ENCODE measurements at places on chromosomes 11 and 22. TPM values are rescaled to one million over a fixed set of nuclear protein-coding genes. Genes with fewer than 3 reads are reported as not detected.

CD44 gene
- 232 TPM for total RNA-seq

PDE3B gene
- 58.8 TPM for total RNA-seq

ZNF70 gene
- 2.7 TPM for total RNA-seq

GRCh38 chr22:47295982-47296381 lies 533.5 kb downstream of the TBC1D22A start:
- DNase-seq, result no peak

DNA sequence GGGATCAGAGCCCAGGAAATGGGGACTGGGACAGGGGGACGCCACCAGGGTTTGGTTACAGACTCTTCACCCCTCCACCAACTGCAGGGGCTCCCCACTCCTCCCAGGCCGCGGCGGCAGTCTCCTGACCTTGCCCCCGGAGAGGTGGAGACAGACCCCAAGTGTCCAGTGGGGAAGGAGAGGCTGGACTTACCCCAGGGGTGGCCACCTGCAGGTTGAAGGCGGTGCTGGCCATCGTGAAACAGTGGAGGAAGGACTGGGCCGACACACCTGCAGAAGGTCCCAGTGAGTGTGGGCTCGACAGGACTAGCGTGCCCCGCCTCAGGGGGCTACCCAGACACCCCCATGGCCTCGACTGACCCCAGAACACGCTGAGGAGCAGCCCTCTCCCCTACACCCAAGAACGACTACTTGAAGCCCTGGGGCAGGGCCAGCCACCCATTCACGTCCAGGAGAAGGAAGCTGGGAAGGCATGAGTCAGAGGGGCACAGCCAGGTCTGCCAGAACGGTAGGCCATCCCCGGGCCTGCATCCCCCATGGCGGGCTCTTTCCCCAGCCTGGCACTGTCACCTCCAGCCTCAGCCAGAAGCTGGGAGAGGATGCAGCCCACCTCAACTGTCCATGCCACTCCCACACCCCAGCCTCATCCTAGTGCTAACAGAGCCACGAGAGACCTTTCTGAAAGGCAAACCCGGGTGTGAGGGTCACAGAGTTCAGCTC lies 2.3 kb downstream of the GATD1 start:
- DNase-seq, result no peak

DNA sequence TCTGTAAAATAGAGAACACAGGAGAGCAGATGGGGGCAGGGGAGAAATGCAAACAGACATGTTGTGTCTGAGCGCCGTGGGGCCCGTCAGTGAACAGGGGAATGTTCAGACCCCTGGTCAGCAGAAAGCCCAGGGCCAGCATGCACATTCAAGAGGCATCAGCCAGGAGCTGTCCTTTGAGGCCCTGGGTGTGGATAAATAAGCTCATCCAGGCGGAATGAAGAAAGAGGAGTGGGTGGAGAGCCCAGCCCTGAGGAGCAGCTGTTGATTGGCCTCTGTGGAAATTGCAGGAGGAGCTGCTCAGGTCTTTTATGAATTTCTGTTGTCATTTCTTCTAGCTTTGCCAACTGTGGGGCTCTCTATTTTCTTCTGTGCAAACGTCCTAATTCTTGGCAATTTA lies 49.7 kb upstream of the CECR2 start:
- DNase-seq, result no peak

GRCh38 chr11:69909561-69910518 lies 90.6 kb upstream of the FGF3 start:
- no peak for DNase-seq

- no peak for DNase-seq
Measured at GRCh38 chr11:36450110-36450572, 59.9 kb downstream of the TRAF6 start.

DNA sequence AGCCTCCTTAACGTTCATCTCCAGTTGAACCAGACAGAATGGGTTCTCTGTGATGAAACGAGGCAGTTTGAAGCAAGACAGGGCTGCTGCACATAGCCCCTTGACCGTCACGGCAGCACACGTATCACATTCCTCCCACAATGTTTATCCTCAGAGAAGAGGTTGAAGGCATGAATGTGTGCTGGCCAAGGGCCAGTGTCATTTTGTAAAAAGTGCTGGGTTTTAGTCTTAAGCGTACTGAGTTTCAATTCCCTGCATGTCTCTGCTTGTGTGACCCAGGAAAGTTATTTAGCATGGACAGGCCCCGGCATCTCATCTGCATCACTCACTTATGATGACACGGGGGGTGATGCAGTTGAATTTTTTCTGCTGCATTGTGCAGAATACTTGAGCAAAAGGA lies 31.6 kb downstream of the TTC12 start:
- no peak for DNase-seq

DNA sequence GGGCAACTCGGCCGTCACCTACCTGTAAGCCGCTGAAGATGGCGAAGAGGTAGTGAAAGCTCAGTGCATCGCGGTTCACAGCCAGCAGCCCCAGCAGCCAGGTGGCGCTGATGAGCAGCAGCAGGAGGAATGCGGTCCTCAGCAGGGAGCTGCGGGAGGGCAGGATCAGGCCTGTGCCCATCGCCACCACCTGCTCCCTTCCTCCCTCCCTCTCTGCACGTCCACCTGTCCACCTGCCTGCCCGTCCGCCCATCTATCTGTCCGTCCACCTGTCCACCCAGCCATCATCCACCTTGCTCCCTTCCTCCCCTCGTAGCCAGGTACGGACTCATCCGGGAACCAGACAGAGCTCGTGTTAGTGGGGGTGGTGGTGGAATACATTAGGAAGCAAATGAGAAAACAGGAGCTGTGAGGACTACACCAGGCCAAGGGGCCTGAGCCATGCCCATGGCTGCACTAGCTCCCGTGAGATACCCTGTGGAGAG lies 32.2 kb downstream of the TRMU start:
- DNase-seq, result peak; percentile 55

GRCh38 chr11:13214276-13214675 lies 63.3 kb upstream of the BMAL1 start:
- DNase-seq, result no peak

GRCh38 chr11:117816846-117817367 lies 7.6 kb downstream of the FXYD2 start:
- DNase-seq, result no peak

GRCh38 chr22:20431511-20432192 lies 6.0 kb downstream of the SCARF2 start:
- DNase-seq, result no peak

DNA sequence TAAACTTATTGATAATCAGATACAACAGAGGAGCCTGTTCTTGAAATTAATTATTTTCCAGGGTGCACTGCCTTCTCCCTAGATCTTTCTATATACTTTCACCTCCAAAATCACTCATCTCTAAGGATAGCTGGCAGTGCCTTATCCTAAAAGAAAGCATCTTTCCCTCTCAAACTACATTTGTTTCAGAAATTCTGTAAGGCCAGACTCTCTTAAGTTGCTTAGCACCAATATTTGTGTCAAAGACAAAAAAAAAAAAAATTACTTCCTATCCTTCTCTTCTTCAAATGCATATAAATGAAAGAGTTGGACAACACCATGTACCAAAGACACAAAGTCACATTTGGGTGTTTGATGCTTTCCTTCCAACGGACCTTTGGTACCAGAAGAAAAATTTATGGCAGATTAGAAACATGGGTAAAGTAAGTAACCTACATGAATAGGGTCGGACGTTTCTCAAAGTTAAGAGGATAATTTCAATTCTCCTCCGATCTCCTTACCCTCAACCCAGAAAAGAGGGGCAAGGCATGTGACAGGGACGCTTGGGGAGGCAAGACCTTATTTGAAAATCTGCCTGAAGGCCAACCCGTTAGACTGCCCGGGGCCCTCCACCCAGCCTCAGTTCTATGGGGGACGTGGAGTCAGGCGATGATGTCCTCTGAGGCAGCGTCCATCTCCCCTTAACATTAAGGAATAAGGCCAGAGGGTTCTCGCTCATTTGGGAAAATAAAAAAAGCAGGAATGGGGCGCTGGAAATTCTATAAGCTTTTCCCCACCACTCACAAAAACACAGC lies 66.3 kb downstream of the ETS1 start:
- no peak for DNase-seq

GRCh38 chr22:40965936-40966725 lies 15.0 kb downstream of the RBX1 start:
- DNase-seq, result no peak

- DNase-seq, result no peak
Measured at GRCh38 chr11:127137771-127138280, 137.3 kb upstream of the KIRREL3 start.

DNA sequence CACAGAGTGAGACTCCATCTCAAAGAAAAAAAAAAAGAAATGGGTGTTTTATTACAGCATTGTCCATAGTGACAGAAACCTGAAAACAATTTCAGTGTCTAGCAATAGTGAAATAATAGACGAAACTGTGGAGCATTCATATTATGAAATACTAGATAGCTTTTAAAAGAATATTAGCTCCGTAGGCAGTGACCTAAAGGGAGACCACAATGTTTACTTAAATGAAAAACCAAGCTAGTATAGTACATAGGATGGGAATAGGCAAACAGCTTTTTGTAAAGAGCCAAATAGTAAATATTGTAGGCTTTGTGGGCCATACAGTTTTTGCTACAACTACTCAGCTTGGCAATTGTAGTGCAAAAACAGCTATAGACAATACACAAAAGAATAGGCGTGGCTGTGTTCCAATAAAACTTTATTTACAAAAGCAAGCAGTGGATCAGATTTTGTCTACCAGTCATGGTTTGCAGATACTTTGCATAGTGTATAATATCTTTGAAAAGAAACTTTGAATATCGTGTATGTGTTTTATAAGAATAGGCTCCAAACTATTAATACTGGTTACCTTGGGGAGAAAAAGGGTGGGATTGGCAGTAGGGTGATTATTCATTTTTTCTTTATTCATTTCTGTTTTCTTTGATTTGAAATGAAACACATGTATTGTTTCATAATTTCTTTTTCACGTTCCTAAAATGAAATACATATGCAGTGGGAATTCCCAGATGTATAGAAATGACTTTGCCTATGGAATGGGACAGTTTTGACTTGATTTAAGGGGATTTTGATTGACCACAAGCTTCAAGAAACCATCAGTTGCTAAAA lies 50.7 kb downstream of the PRR5L start:
- DNase-seq, result no peak

GRCh38 chr22:42581762-42582716 lies 28.3 kb downstream of the SERHL2 start:
- peak; percentile 76 for DNase-seq

- no peak for DNase-seq
Measured at GRCh38 chr11:33724644-33725035, 11.6 kb downstream of the CD59 start.

DNA sequence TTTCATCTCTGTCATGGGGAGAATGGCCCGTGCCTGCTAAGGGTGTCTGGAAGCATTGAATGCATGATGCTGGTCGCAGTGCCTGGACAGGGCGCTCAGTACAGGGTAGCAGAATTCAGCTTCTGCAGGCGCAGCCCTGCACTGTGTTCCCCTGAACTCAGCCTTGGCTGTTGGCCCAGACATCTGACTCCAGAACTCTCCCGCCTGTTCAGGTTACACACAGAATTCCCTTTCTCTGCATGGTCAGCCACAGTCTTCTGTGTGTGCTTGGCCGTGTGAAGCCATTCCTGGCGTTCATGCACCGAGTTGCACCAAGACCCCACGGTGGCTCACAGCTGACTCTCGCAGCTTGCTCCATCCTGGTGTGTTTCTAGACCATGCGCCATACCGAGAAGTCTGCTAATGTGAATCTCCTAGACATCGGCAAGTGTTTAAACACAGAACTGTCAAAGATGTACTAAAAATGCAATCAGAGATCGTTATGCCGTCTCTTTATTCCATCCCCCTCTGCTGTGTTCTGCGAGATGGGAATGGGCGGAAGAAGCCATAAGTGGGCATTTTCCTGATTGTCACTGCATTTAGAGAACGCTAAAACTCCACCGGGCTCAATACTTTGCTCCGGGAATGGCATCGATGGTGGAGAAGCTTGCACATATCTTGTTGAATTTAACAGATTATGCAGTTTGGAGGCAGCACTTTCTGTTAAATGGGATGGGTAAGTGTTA lies 55.6 kb downstream of the MPPED1 start:
- DNase-seq, result no peak

- no peak for DNase-seq
Measured at GRCh38 chr22:28808716-28809355, 8.5 kb upstream of the XBP1 start.

DNA sequence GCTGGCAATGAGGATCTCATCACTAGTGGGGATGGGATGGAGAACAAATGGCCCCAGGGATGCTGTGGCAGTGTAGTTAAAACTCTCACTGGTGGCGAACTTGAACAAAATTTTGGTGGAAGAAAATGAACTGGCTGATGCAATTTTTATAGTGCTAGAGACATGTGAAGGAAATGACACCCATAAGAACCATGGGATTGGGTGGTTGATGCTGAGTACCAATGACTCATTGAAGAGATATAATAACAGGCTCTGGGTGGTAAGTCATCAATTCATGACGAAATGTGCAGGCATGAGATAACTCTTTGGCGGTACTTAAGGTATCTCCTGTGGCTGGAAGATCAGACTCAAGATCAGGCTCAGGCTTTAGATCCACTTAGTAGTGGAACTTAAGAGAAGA lies 172.9 kb upstream of the DDI1 start:
- no peak for DNase-seq

DNA sequence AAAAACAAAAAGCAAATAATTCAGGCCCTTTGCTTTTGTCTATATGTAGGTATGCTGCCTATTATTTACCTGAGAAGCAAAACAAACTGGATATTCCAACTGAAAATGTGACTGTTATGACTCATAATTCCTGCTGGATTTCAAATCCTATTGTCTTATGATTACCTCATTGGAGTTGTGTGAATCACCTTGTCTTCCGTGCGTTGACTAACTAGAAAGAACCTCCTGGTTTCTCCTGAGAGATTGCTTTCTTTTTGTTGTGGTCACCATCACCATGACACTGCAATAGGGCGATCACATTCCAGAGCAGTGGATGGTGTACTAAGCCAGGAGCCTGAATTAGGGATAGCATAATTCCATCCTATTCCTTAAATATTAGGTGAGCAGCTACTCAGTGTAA lies 23.0 kb upstream of the EXPH5 start:
- no peak for DNase-seq

DNA sequence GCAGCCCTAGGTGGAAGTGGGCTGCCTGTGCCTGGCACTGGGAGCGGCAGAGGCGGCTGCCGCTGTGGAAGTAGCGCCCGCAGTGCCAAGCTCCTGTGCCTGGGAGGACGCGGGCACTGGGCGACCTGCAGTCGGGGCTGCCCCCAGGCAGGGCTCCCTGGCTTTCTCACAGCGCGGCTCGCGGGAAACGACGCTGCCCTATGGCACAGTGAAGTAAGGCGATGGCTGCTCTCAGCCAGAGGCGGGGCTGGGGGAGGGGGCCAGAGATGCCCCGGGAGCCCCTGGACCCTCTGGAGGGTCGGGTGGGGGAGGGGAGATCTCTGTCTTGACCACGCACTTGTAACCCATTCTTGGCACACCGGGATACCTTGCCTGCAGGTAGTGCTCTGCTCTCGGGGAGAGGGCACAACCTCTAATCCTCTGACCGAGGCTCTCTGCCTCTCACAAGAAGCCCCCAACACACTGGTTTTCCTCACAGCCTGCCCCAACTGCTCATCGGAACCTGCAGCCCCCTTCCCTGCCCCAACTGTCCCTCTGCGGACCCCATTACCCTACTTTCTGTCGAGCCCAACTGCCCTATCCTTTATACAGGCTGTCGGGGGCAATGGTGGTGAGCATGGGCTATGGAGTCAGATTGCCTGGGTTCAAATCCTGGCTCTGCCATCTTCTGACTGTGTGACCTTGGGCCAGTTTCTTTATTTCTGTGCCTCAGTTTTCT lies 32.2 kb upstream of the TRIM29 start:
- no peak for DNase-seq

All from activated T-helper 2 cell treated with anti-CD3 and anti-CD28 coated beads, Interferon-gamma antibody, Interleukin-2, Interleukin-4, amounts not matched to agents 10 μg/mL and 5 μg/mL and 100 μg/mL, durations not matched to agents 14 hours and 24 hours and 36 hours (primary cell).